ENCODE measurements at places on chromosomes 11 and 22. TPM values are rescaled to one million over a fixed set of nuclear protein-coding genes. Genes with fewer than 3 reads are reported as not detected.

DNA sequence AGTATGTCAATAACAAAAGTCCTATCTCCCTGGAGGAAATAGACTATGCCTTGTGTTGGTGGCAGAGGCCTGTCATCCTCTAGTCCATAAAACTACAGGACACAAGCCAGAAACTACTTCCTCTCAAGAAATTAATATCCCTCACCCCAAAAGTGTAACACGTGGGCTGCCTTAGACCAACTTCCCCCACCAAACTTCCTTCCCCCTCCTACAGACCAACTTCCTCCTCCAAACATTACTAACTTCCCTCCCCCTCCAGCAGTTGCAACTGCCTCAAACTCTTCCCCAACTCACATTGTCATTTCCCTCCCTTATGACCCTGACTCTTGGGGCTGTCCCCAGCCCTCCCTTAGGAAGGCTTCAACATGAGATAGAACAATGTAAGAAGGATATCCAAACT lies 6.3 kb downstream of the OR52K2 start:
- no peaks in the 10 kb centered on the region for H3K36me3 ChIP-seq
- H3K4me1 ChIP-seq: no peaks in the 10 kb centered on the region
- no peak overlapping the region for H3K27ac ChIP-seq

- no peaks in the 10 kb centered on the region for H3K27me3 ChIP-seq
- no peaks in the 10 kb centered on the region for H3K36me3 ChIP-seq
- peak; percentile 90 for DNase-seq
- H3K4me3 ChIP-seq: peak overlapping the region; percentile 8
Measured at GRCh38 chr11:46295312-46296058, 18.0 kb downstream of the CREB3L1 start.

PANX3 gene
- total RNA-seq: not detected

PICK1 gene
- 25.0 TPM for total RNA-seq

CYTH4 gene
- 68.7 TPM for total RNA-seq

GAL gene
- total RNA-seq: not detected

RIC3 gene
- 7.8 TPM for total RNA-seq

- no peak overlapping the region for H3K27ac ChIP-seq
- no peaks in the 10 kb centered on the region for H3K36me3 ChIP-seq
- no peaks in the 10 kb centered on the region for H3K4me1 ChIP-seq
- H3K4me3 ChIP-seq: no peak overlapping the region
Measured at GRCh38 chr11:132844956-132845696, 687.2 kb downstream of the OPCML start.

- peak; percentile 90 for DNase-seq
- no peak within 1 kb of the TSS for H3K27ac ChIP-seq
- H3K36me3 ChIP-seq: no peaks in the 10 kb centered on the region
Measured at GRCh38 chr22:45284705-45285262, at the start of gene UPK3A. Gene UPK3A (plus strand): TSS chr22:45284949. CDS start chr22:45285014, 65 bp downstream.

MUC6 gene
- total RNA-seq: not detected

EFCAB6 gene
- 2.6 TPM for total RNA-seq

DNA sequence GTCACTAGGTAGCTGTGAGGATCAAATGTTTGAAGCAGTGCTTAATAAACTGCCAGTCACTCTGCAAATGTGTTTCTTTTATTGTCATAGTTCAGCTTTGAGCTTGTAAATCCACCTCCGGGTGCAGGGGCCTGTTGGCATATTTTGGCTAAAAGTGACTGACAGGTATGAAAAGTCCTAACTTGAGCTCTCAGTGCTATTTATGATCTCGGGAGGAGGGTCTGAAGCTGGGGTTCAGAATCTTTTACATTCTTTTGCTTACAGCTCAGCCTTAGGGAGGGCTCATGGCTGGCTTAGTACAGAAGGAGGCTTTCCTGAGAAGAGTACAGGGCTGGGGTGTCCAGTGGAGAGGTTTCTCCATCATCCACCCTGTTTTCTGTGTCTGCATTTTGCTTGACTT lies 1.5 kb downstream of the ASPHD2 start:
- no peak for DNase-seq
- H3K27me3 ChIP-seq: no peaks in the 10 kb centered on the region
- no peaks in the 10 kb centered on the region for H3K4me1 ChIP-seq
- no peak overlapping the region for H3K4me3 ChIP-seq

POTEH gene
- total RNA-seq: not detected

- no peak for DNase-seq
- no peak overlapping the region for H3K4me3 ChIP-seq
- no peaks in the 10 kb centered on the region for H3K36me3 ChIP-seq
Measured at GRCh38 chr11:88345408-88345807, 7.9 kb upstream of the CTSC start.

- no peak overlapping the region for H3K27ac ChIP-seq
- no peak for DNase-seq
- peaks cover 4% of the 10 kb centered on the region for H3K4me1 ChIP-seq
- no peak overlapping the region for H3K4me3 ChIP-seq
- no peaks in the 10 kb centered on the region for H3K36me3 ChIP-seq
Measured at GRCh38 chr22:23220485-23221350, 40.4 kb downstream of the BCR start.

VSIG10L2 gene
- total RNA-seq: not detected

DNA sequence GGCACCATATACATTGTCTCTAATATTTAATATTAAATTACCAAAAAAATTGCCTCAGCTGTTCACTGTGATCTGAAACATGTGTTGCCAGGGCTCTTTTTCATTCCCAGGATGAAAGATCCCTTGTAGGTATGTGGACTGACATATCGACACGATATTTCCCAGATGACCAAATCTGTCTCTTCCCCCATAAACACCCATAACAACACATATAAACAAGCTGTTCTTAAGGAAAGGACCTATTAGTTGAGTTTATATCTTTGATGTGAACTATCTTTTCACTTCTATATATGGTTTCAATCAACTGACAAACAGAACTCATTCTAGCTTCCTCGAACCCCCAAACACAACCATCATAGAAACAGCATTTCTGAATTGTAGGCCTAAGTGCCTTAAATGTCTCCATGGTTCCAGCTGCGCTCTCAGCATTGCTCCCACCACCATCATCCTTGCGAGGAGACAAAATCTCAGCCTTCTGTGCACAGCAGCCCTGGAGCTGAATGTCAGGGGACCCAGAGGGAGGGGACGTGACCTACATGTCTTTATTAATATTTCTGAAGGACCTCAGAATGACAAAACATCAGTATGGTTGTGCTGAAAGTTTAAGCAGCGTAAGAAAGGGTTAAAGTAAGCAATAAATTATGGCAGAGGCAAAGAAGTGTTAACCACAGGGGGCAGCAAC lies 67.0 kb downstream of the ETS1 start:
- no peak overlapping the region for H3K27ac ChIP-seq
- H3K36me3 ChIP-seq: no peaks in the 10 kb centered on the region
- H3K4me3 ChIP-seq: peak overlapping the region; percentile 91
- no peak for DNase-seq
- peaks cover 4% of the 10 kb centered on the region for H3K4me1 ChIP-seq

MOV10L1 gene
- 3.2 TPM for total RNA-seq

DNA sequence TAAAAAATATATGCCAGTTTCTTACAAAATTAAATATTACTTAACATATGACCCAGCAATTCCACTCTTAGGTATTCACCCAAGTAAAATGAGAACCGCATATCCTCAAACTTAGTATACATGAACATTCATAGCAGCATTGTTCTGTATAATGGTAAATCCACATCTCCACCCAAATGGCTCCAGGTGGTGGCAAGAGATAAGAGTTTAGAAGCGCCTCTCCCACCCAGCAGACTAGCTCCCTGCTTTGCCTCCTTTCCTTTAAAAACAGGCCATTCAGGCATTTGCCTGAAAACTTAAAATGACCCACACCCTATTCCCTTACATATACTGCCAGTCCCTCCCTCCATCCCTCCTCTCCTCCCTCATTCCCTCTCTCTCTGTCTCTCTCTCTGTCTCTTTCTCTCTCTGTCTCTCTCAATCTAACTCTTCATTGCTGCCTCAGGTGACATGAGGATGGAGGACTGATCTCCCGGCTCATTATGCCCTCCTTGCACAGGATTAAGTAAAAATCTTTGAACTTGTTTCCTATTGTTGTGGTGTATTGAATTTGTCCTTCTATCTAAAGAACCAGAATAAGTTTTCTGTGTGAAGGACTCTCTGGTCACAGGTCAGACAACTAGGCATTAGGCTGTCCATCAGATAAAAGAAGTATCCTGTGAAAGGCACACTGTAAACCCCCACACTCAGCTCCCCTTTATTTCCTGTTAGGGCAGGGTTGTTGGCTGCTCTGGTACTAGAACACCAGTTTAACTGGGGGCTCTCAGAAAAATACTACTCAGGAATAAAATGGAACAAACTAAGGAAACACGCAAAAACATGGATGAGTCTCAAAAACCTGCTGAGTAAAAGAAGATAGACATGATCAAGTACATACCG lies 48.3 kb downstream of the RRP8 start:
- DNase-seq: no peak
- no peak overlapping the region for H3K4me3 ChIP-seq
- no peak overlapping the region for H3K27ac ChIP-seq
- no peaks in the 10 kb centered on the region for H3K27me3 ChIP-seq
- H3K4me1 ChIP-seq: no peaks in the 10 kb centered on the region

GRCh38 chr22:45263463-45264269 lies 21.1 kb upstream of the UPK3A start:
- no peaks in the 10 kb centered on the region for H3K27me3 ChIP-seq
- DNase-seq: peak; percentile 87
- no peak overlapping the region for H3K4me3 ChIP-seq
- H3K4me1 ChIP-seq: no peaks in the 10 kb centered on the region
- H3K36me3 ChIP-seq: no peaks in the 10 kb centered on the region

Measured in aorta (tissue), 5 donors.